ENCODE measurements at places on chromosomes 6 and 20.

DNA sequence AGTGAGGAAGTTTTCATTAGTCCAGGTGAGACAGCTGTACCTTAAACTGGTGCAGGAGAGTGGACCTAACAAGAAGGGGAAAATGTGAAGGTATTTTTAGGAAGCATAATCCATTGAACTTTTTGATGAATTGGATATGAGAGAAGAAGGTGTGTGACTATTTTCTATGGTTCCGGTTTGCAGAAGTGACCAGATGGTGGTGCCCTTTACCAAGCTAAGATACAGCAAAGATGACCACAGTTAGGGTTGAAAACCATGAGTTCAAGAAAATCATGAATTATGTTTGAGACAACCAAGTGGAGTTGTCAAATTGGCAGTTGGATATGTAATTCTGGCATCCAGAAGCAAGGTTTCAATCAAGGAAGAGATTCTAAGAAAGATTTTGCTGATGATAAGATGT is 61.9 kb upstream of the NRSN1 start:
- DNase-seq: no peak

DNA sequence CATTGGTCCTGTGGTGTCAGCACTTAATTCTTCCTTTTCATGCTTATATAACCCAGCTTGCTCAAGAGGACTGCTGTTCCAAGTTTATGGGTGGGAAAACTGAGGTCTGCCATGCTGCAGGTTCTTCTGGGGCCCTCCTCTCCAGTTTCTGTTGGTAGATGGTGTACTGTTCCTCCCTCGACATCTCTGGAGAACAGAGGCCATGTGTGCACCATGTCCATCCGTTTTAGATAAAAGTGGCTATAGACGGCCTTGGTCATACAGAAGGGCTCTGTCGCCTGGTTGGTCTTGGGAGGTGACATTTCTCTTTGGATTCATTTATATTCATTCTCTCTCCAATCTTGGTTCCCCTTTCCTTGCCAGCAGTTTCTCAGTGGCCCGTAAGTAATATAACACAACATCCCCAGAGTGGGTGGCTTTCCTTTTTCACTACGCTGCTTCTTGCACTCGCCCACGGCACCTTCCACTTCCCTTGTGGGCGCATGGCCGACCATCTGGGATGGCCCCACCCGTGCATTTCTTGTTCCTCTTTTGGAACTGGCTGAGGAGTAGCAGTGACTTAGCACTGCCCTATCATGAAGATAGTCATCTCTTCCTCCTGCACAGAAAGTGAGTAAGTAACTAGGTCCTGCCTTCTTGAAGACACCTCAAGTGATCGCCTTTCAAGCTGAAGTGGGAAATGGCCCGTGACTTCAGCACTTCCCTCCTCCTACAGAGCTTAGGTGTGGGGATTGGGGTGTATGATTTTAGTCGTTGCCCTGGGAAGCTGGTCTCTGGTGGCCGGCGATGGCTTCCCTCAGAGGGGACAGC is 94.2 kb downstream of the RREB1 start:
- DNase-seq: no peak

- no peak for DNase-seq
Observed at GRCh38 chr6:5067305-5067704, 17.8 kb upstream of the PPP1R3G start.

- DNase-seq: no peak
Observed at GRCh38 chr6:144624716-144625115, 339.6 kb downstream of the UTRN start.
